ENCODE measurements at places on chromosomes 2 and 18.

GRCh38 chr18:55927831-55928230 is 339.8 kb upstream of the TCF4 start:
- no peak for DNase-seq

DNA sequence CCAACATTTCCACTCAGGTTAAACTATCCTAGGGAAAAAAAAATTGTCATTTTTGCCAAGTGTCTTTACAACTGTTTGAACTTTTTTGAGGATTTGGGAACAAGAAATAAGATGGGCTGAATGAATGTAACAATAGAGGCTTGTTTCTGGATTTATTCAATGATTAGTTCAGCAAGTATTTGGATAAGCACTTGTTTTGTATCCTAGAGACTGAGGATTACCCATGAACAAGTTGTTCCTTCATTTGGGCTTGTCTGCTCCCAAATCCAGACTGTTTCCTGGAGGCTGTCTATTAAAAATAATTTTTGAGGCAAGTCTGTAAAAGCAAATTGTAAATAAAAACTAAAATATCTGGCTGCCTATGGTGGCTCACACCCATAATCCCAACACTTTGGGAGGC is 62.0 kb upstream of the CSRNP3 start:
- DNase-seq: no peak

GRCh38 chr2:161954103-161954502 is 119.9 kb downstream of the DPP4 start:
- DNase-seq: no peak

- no peak for DNase-seq
Observed at GRCh38 chr2:8334866-8335325, 347.0 kb upstream of the ID2 start.

DNA sequence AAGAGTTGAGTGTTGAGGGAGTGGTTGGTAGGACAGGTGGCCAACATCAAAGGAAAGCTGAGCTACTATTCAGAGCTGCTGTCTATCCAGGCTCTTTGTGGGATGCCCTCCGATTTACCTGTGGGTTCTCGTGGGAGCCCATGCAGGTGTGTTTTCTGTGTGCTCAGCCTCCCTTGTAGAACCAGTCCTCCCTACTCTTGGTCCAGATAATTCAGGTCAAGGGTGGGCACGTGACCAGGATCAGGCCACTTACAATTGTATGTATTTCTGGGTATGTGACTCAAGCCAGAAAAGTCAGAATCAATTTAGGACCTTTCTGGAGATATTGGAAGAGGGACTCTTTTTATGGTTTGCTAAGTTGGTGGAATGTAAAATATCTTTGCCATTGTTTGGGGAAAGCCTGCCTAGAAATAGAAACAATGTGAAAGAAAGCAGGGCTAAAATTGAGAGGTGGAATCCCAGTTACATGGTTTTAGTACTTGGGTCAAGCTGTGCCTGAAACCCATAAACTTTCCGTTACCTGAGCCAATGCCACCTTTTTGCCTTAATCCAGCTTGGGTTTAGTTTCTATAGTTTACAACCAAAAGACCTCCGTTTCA is 93.2 kb downstream of the PDCL3 start:
- no peak for DNase-seq

DNA sequence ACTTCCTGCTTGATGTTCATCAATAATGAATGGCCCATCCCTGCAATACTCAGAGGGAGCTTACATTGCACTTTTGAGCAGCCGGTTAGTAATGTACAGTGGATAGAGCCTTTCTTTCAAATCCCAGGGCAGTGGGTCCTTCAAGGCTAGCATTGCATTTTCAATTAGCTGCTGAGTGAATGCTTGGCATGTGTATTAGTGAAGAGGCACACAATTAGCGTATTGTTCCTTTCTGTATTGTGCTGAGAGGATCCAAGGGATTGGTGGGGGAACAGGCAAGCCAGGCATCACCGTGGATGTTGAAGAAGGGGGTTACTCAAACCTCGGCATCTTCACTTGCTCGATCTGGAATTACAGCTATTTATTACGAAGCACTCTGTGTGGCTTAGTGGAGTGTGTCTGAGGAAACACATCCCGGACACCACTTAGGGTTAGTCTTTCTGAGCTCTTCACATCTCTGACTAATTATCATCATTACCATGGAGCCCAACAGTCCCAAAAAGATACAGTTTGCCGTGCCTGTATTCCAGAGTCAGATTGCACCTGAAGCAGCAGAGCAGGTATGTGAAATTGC is at the start of gene PPP1R1C:
PPP1R1C (plus strand) TSS at position 222 of the 574 bp plus-strand sequence; CDS start at position 480, 258 bp downstream.
- no peak for DNase-seq

DNA sequence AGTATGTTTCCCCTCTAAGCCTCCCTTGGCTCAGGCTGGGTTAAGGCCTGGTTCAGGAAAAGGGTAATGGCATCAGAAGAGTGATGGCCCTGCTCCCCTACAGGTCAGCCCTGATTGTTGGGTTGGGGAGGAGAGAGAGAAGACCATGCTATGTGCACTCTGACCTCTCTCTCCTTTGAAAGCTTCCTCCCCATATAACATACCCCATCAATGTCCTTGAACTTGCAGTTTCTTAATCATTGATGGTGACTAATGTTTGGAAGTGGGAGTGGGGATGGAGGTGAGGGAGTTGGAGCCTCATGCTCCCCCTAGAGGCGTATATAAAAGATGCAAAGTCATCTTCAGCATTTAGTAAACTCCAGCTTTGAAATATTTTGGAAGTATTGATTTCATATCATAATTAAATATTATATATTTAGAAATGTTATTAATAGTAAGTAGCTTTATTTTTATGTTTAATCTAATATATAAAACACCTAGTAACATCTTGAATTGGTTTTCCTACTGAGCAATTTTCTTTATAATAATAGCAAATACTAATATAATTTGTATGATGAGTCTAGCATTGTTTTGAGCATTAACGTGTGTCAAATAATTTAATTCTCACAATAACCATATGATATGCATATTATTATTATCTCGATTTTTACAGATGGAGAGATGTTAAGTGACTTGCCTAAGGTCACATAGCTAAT is 8.8 kb downstream of the PLCL1 start:
- no peak for DNase-seq

GRCh38 chr2:5394223-5394622 is 298.0 kb upstream of the SOX11 start:
- no peak for DNase-seq

DNA sequence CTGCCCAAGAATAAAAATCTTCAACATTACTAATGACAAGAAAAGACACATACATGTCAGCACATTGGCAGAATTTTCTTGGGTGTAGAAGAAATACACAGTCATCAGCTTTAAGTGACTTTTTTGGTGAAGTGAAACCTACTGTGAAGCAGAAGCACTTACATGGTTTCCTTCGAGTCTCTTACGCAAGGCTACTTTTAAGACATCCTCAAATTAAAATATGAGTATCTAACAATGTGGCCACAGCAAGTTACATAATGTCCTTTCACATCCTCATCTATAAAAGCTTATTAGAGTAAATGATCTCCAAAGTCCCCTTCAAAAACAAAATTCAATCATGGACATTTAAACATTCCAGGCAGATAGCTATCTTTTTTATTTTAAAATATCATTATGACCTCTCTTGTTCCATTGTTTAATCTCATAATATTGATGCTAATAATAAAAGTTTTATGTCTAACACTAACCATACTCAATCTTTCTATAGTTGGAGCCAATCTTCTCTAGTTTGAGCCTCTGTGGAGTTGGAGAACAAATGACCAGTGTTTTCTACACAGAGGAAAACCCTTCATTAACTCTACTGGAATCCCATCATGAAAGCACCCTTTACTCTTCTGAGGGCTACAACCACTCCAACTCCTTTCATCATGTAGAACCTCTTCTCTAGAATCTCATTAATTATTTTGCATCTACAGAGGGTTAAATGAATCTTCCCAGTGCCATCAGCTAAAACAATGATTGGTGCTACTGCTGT is 182.2 kb upstream of the ZFP36L2 start:
- DNase-seq: no peak

DNA sequence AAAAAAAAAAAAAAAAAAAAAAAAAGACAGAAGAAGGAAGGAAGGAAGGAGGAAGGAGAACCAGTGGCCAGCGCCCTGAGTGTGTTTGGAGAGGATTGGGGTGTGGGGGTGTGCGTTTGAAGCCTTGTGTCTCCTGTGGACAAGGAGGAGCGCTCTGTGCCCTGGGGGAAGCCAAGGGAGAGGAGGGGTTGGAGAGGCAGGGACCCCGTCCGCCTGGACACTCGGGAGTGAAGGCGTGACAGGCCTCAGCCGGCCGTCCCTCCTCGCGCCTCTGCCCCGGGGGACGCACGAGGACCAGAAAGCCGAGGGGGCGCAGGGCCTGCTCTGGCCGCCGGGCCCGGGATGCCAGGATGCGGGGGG is 44.9 kb downstream of the SERTAD2 start:
- DNase-seq: no peak
